ENCODE measurements at places on chromosomes 3 and 15.

DNA sequence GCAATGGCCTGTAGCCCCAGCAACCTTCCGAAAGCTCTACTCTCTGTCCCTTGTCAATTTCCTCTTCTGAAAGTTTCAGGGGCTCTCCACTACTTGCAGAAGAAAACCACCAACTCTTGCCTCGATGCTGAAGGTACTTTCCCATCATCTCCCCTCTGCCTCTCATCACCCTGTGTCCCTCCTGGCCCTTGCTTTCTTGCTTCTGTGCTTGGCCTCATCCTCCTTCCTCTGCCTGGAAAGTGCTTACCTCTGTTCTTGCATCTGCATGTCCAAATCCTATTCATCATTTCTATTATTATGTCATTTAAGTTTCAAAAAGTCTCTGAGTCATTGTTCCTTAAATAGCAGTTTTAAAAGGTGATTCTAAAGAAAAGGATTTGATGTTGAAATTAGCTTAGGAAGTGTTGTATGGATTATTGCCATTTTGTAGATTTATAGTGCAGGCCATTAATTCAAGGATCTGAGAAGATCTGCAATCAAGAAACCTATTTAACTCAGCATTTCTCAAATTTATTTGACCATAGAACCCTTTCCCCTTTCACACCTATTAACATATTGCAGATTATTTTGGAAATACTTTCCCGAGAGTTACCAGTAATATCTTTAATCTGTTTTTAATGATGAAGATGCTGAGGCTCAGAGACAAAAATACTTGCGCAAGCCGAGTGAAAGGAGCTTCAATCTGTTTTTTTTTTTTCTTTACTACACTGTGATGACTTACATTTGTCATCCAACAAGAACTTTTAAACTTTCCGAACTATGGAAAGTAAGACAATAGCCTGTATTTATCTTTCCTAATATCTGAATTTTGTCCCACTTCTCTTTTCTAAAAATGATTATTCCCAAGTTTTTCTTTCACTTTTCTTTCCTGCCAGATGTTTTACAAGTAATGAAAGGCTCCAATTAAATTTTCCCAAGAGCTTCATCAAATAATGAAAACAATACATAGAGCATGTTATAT is 22.3 kb upstream of the CFAP161 start:
- DNase-seq: no peak

- DNase-seq: no peak
Observed at GRCh38 chr3:124383051-124383450, 347.2 kb upstream of the UMPS start.

GRCh38 chr3:108442281-108442680 is 68.1 kb downstream of the MYH15 start:
- DNase-seq: no peak

DNA sequence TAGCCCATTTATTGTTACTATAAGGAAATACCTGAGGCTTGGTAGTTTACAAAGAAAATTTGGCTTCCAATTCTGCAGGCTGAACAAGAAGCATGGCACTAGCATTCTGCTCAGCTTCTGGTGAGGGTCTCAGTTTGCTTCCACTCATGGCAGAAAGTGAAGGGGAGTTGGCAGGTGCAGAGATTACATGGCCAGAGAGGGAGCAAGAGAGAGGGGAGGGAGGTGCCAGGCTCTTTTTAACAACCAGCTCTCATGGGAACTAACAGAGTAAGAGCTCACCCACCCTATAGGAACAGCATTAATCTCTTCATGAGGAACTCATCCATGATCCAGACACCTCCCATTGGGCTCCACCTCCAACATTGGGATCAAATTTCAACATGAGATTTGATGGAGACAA is 437.9 kb downstream of the CHL1 start:
- no peak for DNase-seq

GRCh38 chr3:188956839-188957489 is 214.8 kb upstream of the TPRG1 start:
- no peak for DNase-seq

DNA sequence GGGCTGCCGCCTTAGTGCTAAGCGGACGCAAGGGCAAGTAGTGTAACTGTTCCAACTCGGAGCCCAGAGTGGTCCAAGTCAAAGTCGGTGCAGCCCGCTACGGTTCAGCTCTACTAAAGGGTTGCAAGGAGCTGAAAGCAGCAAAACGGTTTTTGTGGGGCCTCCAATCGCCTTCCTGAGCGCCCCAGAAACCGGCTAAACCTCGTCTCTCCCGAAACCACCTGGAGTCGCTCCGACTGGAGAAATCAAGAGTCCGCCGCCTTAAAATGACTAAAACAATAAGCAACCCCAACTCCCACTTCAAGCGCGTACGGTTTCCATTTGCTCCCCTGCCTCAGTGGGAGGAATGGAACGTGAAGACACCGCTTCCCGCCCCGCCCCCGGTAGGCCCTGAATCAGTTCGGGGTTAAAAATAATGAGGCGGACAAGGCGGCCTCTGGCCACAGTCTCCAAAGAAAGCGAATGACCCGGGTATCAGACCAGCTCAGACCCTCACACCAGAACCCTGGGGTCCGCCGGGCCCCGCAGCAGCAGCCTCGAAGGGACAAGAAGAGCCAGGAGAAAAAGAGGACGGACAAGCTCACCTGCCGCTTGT is 401 bp downstream of the SEC11A start:
- no peak for DNase-seq

DNA sequence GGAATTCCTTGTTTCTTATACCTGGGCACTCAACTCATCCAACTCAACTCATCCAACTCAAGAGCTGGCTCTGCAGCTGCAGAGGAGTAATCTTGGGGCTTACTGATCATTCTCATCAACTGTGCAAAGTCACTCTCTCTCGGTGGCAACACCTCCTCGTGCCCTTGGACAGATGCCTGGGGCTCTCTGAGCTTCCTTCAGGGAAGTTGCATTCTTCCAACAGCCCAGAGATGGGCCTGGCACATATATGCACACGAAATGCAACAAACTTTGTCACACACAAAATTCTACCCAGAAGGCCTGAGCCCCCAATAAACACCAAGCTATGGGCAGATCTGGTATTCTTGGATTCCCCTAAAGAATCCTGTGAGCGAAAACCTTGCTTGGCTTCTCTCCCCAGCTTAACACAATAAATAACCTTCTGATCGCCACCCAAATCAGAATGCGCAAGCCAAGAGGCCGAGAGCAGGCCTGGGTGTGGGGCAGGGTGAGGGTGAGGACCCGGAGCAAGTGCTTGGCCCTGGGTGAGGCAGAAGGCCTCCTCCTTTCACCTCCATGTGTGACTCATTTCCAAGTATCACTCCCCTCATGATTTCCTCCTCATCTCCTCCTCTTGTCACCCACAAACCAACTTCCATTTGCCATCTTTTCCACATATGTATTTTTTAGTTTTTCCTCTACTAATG is 15.4 kb downstream of the TGM5 start:
- no peak for DNase-seq

GRCh38 chr3:56196700-56197099 is 271.6 kb downstream of the ERC2 start:
- DNase-seq: no peak

- DNase-seq: no peak
Observed at GRCh38 chr3:190180268-190180667, 59.6 kb upstream of the P3H2 start.

DNA sequence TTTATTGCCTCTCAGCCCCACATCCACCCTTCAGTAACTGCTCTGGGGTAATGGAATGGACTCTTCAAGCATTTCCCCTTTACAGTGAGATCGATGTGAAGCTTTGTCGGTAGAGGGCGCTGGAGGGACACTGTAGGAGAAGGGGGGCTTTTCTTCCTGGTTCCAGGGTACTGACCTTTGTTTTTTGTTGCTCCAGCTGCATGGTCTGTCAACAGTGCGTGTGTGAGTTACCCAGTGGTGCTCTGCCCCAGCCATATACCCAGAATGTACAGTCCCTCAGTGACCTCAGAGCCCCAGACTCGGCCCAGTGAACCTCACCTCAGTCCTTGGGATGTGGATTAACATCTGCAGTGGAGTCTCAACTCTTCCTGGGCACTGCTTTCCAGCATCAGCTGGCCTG is 180.3 kb upstream of the TSC22D2 start:
- no peak for DNase-seq

GRCh38 chr3:46883054-46883829 is 5.7 kb downstream of the PTH1R start:
- no peak for DNase-seq

- DNase-seq: no peak
Observed at GRCh38 chr3:151201051-151201730, 1.8 kb downstream of the GPR171 start.

GRCh38 chr3:59608356-59608755 is 558.5 kb upstream of the CFAP20DC start:
- DNase-seq: no peak

GRCh38 chr3:70951316-70951715 is 632.2 kb downstream of the FOXP1 start:
- DNase-seq: no peak

- no peak for DNase-seq
Observed at GRCh38 chr3:42188376-42188775, 77.6 kb downstream of the CCK start.

DNA sequence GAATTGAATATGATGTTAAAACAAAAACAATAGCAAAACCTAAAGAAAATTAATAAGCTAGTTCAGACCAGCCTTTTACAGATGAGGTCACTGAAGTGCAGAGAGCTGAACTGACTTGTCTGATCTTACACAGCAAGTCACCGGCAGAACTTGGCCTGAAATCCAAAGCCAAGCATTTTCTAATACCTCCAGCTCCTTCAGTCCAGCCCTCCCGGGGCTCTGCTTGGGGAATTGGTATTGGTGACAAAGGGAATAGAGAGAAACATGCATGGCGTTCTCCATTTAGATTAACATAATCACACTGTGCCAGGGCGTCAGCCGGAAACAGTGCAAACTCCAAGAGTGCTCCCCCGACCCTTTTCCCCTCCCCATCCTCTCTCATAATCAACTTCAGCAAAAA is 14.1 kb upstream of the ZSCAN2 start:
- DNase-seq: no peak

- no peak for DNase-seq
Observed at GRCh38 chr15:80060356-80061006, 1.0 kb downstream of the ZFAND6 start.

DNA sequence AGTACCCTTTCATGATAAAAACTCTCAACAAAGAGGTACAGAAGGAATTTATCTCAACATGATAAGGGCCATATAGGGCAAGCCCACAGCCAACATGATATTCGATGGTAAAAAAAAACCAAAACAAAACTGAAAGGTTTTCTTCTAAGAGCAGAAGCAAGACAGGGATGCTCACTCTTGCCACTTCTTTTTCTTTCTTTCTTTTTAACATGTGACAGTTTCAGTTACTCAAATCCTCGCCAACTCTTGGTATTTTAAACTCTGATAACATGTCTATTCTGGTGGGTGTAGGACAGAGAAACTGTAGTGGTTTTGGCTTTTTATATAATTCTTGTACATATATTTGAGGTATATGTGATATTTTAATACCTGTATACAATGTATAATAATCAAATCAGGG is 74.0 kb upstream of the NMNAT3 start:
- no peak for DNase-seq

DNA sequence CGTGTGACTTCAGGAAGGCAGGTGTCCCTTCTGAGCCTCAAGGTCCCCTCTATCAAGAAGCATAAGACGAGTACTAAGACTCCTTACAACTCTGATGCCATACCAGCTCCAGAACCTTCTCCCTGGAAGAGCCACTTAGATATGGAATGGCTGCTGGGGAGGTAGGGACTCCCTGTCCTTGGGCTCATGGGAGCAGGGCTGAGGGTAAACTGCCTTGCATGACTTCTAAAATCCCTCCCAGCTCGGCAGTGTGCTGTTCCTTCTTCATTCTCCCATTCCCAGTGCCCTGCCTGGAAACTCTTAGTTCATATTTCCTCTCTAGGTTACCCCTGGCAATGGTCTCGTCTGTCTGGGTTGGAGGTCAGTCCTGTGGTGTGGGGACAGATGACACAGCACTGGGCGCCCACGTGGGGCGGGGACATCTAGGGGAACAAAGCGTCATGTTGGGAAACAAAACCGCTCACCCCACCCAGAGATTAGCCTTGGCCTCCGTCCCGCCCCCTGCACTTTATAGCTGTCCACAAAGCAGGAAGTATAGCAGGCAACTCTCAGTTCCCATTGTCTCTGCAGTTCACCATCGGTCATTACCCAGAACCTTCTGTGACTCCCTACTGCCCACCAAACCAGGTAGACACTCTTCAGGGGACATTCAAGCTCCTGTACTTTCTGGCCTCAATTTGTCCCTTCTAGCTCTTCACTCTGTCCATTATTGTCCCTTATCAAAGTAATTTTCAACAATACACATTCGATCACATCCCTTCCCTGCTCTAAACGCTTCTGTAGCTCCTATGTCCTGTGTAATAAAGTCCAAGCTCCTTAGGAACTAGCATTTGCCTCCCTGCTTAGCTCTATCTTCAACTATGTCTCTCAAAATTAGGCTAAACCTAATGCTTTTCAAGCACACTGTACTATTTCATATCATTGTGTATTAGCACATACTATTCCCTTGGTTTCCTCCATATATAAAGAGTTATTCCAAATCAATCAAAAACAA is 73.8 kb downstream of the IQSEC1 start:
- no peak for DNase-seq

DNA sequence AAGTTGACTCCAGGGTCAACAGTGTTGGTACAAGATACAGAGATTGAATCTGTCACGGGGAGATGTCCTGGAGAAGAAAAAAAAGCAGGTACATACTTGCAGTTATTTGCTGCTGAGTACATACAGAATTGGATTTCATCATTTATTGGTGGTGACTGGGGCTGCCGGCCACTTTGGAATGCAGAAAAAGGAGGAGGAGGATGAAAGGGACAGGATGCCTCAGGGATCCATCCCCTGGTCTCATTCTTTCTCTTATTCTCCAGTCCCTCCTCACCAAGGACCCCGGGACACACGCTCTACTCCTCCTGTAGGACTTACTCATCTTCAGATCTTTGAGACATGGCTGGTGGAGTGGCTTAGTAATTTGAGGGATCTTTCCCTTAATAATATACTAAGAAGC is 30.0 kb upstream of the MEIS2 start:
- DNase-seq: no peak

DNA sequence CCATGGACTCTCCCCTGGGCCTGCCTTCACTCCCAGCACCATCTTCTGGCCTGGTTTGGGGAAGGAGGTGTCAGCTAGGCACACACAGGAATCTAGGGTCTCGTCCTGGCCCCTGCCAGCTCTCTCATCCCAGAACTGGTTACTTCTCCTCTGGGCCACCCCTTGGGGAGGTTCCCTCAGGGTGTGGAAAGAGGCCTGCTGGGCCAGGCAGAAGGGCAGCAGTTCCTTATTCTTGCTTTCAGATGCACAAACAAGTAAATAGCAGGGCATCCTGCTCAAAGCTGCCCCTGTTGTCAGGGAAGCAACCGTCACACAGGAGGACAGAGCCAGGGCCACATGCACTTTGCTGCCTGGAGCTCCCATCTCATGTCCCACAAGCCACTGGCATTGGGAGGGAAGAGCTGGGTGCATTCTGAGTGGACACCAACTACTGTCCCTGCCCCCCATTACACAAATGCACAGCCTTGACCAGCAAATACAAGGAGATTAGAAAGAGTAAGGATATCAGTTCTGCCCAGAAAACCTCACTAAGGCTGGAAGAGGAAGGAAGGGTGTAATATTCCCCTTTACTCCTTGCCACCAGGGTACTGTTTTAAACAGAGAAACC is 108.8 kb upstream of the HACD2 start:
- DNase-seq: no peak

- no peak for DNase-seq
Observed at GRCh38 chr3:170387950-170388349, 30.4 kb downstream of the SKIL start.

- DNase-seq: no peak
Observed at GRCh38 chr15:44034933-44035624, 160.0 kb downstream of the FRMD5 start.

Data from stimulated activated CD4-positive, alpha-beta T cell treated with anti-CD3 and anti-CD28 coated beads, TNF-alpha, amount 100 ng/mL, for 1 hour (primary cell).